Muscle of back (tissue), 13 donors: ENCODE measurements at places on chromosomes 12 and 14. TPM values are rescaled to one million over a fixed set of nuclear protein-coding genes. Genes with fewer than 3 reads are reported as not detected.

MBIP gene
- 29.4 TPM for polyA plus RNA-seq

SOX5 gene
- polyA plus RNA-seq, result 2.6 TPM

- DNase-seq, result no peak
Measured at GRCh38 chr14:102655137-102655536, 62.7 kb downstream of the RCOR1 start.

GRCh38 chr14:78346747-78347146 lies 176.6 kb downstream of the NRXN3 start:
- no peak for DNase-seq

DNA sequence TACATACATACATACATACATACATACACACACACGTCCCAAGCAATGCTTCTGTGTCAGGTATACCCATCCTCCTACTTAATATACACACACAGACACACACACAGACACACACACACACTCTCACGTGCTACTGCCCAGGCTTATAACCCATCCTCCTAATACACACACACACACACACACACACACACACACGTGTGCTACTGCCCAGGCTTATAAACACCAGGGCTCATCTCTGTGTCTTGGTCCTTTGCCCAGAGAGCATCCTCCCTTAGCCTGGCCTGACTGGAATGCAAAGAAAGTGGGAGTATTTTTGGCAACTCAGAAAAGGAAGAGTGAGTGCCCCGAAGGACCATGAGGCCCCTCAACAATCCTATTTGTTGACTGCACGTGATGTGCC lies 129.0 kb downstream of the RBM19 start:
- DNase-seq, result no peak

RAD51AP1 gene
- 16.4 TPM for polyA plus RNA-seq

DNA sequence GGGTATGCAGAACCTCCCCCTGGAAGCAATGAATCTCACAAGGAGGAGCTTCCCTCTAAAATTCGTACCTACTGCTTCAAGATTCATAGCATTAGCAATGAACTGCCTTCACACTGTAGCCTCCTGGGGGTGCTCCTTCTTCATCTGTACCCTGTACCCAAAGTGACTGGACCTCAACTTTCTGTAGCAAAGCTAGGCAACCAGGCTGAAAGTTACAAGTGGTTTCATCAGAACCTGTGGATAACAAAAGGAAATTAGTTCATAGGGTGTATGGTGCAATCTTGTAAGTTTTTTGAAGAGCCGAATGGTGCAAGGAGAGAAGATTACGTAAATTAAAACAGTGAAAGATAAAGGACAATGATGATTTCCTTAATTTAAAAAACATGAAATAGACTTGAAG lies 1541.7 kb upstream of the FLRT2 start:
- no peak for DNase-seq

DNA sequence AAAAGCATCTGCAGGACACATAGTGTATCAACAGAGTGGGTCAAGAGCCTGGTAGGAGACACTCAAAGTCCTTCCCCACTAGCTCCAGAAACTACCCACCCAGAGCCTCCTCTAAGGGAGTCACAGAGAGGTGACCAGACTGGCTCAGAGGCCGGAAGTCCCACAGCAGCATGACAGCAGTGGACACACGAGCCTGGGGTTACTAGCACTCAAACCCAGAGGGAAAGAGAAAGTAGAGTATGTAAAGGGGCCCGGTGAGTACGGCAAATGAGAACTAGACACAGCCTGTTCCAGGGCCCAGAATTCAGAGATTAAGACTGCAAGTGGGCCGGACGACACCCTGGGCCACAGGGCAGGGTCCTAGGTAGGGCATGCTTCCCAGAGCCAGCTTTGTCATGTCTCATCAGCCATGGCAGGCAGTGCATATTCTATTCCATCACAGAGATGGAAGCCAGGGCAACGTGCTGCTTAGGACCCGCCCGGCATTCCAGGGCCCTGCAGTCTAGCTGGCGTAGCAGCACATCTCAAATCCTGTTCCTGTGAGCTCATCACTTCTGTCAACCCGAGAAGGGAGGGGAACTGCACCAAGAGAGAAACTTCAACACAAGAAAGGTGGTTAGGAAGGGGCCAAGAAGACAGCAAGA lies 4.2 kb downstream of the IFFO1 start:
- no peak for DNase-seq

ZFYVE21 gene
- 40.4 TPM for polyA plus RNA-seq
